ENCODE measurements at places on chromosomes 6 and 20. TPM values are rescaled to one million over a fixed set of nuclear protein-coding genes. Genes with fewer than 3 reads are reported as not detected.

Gene F13A1
- total RNA-seq = not detected

Gene BACH2
- total RNA-seq = 2.9 TPM

Gene REPS1
- 33.3 TPM for total RNA-seq

Gene CST5
- total RNA-seq = not detected

Gene APMAP
- total RNA-seq = 75.5 TPM

Gene VIP
- 0.76 TPM for total RNA-seq

Gene SCAND1
- 83.8 TPM for total RNA-seq

Gene MLN
- not detected for total RNA-seq

Gene EYA4
- total RNA-seq = 0.98 TPM

Gene OPRM1
- not detected for total RNA-seq

Gene SLC4A11
- 4.9 TPM for total RNA-seq

Gene TPMT
- 8.8 TPM for total RNA-seq

Gene THBD
- total RNA-seq = 55.2 TPM

Gene CTAGE9
- total RNA-seq = not detected

Gene SPTLC3
- 0.96 TPM for total RNA-seq

Gene PACSIN1
- not detected for total RNA-seq

Gene C4A
- 0.96 TPM for total RNA-seq
